H1 (cell line): ENCODE measurements at places on chromosomes 4 and X.

- no peak for DNase-seq
Measured at GRCh38 chr4:16140231-16140878, 56.5 kb upstream of the PROM1 start.

- no peak for DNase-seq
Measured at GRCh38 chr4:101280866-101281600, 66.3 kb downstream of the PPP3CA start.

DNA sequence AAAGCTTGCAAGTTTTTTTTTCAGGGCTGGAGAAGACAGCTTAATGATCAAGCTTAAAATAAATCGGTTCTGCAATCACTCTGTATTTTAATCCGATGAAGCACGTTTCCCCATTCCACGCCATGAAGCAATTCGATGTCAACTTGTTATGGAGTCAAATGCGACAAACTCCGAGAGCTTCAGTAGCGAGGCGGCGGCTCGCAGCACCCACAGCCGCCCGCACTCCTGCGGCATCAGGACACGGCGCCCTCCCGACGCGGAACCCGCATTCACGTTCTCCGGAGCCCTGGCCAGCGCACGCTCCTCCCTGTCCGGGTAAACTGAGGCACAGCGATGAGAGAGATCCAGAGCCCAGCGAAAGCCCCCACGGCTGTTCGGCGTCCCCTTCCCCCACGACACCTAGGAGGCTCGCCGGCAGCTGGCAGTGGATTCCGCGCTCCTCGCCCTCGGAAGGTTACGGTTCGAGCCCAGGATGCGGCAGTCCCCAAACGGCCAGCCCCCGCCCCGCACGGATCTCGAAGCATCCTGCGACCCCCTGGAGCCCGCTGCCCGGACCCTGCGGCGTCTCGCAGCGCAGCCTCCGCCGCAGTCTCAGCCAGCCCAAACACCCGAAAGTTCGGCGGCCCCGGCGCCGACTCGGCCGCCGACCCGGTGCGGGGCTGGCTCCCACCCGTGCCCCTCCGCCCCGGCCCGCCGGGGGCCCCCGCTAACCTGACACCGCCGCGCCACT lies 507 bp downstream of the MFAP3L start:
- DNase-seq: peak; percentile 65

DNA sequence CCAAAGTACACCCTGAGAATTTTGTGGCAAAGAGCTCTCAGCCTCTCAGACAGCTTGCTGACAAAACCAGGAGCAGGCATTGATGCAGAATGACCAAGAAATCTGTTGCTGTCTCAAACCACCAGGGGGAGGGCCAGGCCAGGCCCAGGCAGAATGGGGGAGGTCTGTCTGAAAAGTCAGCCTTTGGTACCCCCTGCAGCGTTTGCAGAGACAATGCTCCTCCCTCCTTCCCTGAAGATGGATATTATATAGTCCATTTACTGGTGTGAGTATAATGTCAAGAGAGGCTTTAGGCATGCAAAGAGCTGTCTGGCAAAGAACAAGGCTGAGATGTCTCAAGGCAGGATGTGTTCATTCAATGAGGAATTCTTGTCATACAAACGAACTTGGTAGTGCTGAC lies 52.9 kb upstream of the TRPC5OS start:
- DNase-seq: peak; percentile 61

DNA sequence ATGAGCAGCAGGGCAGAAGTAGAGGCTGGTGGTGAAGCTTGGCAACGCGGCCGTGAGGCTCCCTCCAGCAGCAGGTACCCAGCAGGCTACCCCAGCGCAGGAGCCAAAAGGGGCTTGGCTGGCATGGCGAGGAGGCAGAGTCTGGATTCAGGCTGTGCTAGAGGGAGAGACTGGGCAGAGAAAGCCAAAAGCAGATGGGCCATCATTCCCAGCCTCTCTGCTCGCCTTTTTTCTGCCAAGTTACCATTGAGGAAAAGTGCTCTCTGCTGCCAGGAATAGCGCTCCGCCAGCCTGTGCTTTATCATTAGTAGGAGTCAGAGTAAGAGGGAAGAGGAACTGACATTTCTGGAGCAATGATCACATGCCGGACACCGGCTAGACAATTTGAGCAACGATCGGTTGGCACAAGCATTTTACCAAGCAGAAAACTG lies 28.7 kb upstream of the MAP3K15 start:
- DNase-seq: no peak

- DNase-seq: peak; percentile 89
Measured at GRCh38 chr4:110636680-110637407, 14.0 kb upstream of the PITX2 start.

DNA sequence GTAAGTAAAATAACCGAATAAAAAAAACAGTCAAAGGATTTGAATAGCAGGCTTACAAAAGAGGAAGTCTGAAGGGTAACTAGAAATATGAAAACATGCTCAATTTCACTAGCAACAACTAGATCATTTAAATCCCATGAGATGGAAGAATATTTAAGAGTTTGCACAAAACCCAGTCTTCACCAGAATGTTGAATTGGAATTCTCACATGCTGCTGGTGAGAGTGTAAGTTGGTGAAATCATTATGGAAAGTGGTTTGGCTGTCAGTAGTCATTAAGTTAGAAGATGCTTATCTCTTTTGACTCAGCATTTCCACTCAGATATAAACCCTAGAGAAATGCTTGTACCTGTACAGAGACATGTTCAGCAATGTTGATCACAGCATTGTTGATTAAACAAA lies 110.1 kb downstream of the PGRMC2 start:
- no peak for DNase-seq

DNA sequence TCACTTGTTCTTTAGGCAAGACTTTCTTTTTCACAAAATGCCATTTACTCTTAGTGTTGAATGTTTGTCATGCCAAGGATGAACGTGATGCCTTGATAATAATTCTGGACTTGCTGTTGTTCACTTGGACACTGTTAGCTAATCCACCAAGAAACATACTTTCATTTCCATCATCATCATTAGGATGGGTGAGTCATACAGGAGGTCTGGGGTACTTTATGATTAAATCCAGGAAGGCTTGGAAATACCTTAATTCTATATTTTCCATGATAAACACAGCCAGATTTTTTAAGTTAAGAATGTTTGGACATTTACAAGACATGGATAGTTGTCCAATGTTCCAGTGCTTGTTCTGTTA lies 260.7 kb upstream of the GIMD1 start:
- DNase-seq: no peak

GRCh38 chrX:77014377-77015372 lies 432.5 kb upstream of the FGF16 start:
- peak; percentile 43 for DNase-seq

- no peak for DNase-seq
Measured at GRCh38 chr4:2062808-2063524, 3.8 kb downstream of the NAT8L start.

GRCh38 chrX:39855748-39856129 lies 242.0 kb downstream of the BCOR start:
- no peak for DNase-seq

DNA sequence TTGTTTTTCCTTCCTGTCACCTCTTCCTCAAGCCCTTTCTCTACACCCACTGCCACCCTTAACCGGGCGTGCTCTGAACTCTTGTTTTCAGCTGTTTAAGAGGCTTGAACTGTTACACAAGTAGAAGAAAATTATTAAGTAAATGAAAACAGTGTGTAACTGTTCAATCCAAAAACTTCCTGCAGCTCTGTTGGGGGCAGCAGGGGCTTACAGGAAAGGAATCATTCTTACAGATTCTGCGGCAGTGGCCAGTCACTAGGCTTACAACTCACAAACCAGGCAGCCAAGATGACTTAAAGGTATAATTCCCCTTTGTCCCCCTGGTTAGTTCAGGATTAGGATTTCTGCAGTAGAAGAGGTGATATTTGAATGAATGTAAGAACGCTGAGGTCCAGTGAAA lies 70.2 kb upstream of the ETNPPL start:
- no peak for DNase-seq

GRCh38 chr4:152819026-152819645 lies 39.4 kb downstream of the ARFIP1 start:
- DNase-seq: no peak

DNA sequence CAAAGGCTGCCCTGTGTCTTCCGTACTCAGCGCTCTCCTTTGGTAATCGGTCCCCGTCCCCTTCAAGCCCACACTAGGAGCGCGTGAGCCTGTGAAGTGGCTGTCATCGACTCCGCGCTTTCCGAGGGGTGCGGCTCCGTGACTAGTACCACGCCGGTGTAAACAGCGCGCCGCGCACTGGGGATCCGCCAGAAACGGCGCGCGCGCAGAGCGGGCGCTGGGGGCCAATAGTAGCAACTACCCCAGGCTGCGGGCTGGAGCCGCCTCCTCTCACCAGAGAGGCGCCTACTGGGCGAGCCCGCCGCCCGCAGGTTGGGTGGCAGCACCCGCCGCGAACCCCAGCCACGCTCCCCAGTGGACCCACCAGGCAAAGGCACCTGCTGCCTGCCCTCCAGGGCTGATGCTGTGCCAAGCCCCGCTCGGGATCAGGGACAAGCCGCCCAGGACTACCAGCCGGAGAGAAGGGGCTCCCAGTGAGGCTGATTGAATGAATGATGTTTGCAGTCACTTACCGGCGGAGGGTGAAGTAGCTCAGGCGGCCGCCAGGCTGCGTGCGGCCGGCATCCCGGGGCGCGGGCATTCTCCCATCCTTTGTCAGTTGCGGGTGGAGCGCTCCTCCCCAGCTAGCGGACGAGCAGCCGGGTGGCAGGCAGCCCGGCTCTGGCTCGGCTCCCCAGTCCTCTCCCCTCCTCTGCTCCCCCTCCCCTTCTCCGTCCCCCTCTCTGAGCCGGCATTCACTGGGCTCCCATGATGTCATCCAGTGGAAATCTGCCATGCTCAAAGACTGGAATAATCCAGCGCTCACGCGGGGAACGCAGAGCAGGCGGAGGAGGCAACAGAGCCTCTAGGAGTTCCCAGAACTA lies 370.3 kb upstream of the SMIM31 start:
- peak; percentile 79 for DNase-seq

- no peak for DNase-seq
Measured at GRCh38 chr4:5366421-5366820, 315.1 kb downstream of the STK32B start.

- no peak for DNase-seq
Measured at GRCh38 chr4:36241771-36242170, 2.5 kb downstream of the ARAP2 start.

DNA sequence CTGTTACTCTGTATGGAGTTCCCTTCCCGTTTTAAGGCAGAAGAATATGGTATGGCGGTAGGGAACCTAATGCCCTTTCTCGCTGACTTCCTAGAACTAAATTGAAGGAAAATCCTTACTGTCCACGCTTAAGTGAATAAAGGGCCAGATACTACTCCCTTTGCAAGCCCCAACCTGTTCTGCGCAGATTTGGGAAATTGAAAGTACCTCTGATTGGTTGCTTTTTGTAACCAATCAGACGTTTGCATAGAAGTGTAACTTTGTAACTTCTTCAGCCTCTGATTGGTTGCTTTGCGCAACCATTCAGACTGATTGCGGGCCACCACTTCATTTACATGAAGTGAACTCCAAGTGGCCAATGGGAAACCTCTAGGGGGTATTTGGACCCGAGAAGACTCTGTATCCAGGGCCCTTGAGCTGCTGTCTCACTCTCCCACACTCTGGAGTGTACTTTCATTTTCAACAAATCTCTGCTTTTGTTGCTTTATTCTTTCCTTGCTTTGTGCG lies 1.2 kb upstream of the TMEM33 start:
- no peak for DNase-seq

DNA sequence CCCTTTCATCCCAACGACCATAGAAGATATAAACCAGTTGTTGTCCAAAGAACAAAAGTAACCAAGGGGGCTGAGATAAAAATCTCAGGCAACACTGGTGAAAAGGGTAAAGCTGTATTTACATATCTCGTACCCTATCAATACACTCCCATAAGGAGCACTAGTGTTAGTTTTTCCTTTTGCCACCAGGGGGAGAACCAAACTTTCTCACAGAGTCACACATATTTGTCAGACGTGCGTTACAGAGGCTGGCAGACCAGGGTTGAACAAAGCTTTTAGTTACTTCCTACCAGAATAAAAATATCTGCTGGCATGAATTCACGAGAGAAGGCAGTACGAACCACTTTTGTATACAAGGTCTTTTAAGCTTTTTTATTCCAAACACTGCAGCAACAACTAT lies 88.3 kb downstream of the AMELX start:
- DNase-seq: no peak

GRCh38 chrX:30824275-30824674 lies 64.8 kb downstream of the TAB3 start:
- DNase-seq: no peak

GRCh38 chr4:119632216-119632615 lies 3.6 kb upstream of the PDE5A start:
- DNase-seq: no peak

GRCh38 chrX:1011691-1012283 lies 200.7 kb downstream of the CRLF2 start:
- no peak for DNase-seq

DNA sequence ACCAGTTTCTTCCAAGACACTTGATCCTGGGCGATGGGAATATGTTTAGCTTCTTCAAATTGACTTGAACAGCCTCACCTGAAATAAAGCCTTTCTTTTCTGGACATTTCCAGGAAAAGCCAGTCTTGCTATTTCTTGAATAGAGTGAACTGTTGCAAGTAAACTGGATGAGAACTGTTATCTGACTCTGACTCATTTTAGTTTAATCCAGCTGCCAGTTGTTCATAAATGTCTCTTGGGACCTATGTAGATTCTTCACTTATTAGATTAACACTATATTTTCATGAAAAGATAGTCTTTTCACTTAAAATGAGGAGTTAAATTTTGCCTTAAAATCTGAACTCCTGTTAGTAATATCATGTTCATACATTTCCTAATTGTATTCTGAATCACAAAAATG lies 615.4 kb upstream of the GALNT7 start:
- DNase-seq: no peak

DNA sequence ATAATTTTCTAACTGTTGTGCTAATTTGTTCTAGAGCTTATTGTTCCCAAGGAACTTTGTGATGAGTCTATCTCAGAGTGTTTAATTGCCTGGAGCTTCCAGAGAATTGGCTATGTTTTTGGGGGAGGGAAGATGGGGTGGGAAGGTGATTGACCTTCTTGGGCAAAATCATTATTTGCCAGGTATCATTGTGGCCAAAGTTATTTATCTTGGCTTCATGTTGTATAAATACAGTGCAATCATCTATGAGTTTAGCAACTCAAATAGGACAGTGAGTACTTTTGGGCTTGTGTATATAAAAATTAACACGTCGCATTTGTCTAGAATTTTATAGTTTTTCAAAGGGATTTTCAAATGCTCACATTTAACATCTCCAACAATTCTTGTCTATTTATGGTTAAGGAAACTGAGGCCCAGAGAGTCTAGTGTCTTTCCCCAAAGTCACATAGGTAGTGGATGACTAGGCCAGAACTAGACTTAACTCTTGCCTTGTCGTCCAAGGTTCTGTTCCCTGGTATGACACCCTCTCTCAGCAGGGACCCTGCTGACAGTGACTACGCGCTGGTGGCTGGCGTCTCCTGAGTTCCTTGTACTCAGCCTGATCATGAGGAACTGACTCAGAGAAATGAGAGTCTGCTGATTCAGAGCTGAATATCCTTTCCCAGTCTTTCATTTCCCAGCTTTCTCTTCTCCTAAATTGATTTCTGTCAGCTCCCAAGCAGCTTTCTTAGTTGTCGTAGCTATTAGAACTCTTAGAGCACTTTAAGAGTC lies 27.7 kb downstream of the FNIP2 start:
- DNase-seq: no peak

GRCh38 chr4:141896687-141897086 lies 260.3 kb downstream of the IL15 start:
- no peak for DNase-seq

GRCh38 chr4:118284169-118284568 lies 68.6 kb downstream of the PRSS12 start:
- no peak for DNase-seq

GRCh38 chr4:4339504-4340085 lies 47.3 kb upstream of the NSG1 start:
- no peak for DNase-seq

GRCh38 chr4:149164282-149164681 lies 651.4 kb downstream of the IQCM start:
- peak; percentile 56 for DNase-seq
